ENCODE measurements at places on chromosomes 16 and 17.
A peak's percentile ranks its signal among the peaks of the same experiment; 100 is the strongest.

DNA sequence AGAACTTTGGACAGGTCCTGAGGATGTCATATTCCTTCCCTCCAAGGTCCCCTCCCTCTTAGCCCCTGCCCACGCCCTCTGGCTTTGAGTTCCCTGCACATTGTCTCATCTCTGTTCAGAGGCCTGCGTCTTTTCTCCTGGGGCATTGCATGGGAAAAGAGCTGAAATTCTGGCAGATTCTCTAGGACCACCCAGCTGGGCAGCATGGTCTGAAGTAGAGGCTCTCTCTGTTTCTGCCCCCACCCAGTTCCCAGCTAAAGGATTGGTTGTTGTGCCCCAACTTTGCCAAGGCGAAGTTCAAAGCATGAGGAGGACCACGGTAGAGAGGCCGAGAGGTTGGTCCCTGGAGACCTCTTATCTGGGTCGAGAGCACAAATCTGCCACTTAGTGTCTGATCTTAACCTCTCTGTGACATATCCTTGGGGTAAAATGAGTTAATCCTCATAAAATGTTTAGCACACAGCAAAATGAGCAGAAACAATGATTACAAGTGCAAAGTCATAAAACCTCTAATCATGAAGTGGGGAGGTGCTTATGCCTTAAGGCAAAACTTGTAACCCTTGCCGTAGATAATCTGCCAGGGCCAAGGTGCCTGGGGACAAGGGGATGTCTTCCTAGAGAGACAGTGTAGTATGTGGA lies 2.4 kb downstream of the ABAT start:
- no peak for DNase-seq

DNA sequence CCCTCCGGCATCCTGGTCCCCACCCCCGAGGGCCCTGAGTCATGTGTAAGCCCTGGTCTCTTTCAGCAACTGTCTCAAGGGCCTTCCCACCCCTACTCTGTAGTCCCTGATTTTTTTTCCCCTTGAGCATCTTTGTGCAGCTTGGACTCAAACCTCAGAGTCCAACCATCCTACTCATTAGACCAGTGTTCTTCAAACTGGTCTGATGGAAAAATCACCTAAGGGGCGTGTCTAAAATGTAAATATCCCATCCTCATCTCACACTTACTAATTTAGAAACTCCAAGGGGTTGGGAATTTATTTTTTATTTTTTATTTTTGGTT lies 624 bp downstream of the G6PC3 start:
- no peak for DNase-seq

DNA sequence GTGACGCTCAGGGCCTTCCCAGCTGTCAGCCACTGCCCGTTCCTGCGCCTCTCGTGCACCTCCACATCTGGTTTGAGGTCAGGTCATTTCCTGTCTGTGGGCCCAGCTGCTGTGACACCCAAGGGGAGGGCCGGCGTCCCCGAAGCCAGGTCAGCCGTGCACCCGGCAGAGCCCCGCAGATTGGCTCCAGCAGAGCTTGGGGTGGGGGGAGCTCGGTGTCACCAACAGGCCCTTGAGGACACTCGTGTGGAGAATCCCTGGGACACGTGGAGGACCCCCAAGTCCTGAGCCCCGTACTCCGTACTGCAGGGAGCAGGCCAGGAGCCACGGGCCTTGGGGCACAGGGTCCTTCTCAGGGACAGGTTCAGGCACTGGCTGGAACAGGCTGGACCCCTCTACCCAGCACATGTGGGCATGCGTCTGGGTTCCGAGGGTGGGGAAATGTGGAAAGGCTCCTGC lies 4.8 kb downstream of the SPATA2L start:
- DNase-seq = no peak

DNA sequence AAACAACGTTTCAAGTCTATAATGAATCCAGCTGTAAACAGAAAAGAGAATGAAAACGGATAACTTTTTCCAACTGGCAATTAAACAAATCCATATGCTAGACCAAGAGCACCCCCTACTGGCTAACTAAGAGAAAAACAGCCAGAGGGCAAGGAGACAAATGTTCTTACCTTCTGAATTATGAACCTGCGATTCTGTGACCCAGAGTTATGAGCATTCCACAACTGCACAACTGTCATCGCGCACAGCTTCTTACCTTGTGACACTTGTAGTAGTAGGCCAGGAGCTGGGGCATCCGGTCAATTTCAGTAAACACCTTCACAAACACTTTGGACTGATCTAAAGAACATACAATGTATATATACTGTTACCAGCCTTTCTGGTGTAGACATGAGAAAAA lies 18.6 kb downstream of the COG7 start:
- peak; percentile 64 for DNase-seq

DNA sequence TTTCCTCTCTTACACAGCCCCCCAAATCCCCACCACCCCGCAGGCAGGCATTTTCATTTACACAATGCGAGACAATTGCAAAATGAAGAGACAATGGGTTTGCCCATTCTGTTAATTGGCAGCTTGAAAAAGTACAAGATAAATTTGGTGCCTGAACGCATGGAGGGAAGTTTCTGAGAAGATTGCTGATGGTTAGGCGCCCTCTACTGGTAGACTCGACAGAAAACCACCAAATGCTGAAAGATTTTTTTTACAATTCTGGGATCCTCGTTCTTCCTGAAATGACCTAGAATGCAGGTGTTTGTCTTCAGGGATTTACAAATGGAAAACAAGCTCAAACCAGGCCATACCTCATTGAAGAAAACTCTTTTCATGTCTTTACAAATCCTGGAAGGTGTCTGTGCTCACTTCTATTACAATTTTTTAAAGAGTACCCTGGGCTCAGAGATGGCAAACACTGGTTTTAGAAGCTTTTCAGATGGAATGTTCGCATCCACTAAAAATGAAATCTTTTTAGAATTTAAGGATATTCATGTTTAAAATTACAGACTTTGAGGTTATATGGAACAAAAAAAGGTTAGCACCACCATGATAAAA lies 338.5 kb downstream of the PMP22 start:
- peak; percentile 59 for DNase-seq

GRCh38 chr16:86984991-86985647 lies 332.1 kb downstream of the C16orf95 start:
- peak; percentile 53 for DNase-seq

DNA sequence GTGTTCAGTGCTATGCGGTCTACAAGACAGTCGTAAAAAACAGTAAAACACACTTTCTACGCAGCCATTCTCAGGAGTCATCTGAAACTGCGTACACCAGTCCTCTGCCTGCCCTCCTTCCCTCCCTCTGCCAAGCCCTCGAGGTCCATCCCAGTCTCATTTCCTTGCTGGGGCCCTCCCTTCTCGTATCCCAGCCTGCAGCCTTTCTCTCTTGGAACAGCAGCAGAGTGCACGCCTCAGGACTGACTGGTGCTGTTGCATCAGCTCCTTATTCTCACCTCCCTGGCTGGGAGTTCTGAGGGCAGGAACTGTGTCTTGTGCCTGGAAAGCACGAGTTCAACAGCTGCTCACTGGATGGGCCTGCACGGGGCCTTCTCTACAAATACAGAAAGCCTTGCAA lies 12.5 kb downstream of the FAHD1 start:
- DNase-seq = no peak

- DNase-seq = no peak
These were observed 7.1 kb downstream of the ENGASE start for GRCh38 chr17:79081571-79082276.

Data from iPS-NIHi11 (cell line).